Activated naive CD4-positive, alpha-beta T cell treated with Interleukin-2 at 50 U/mL for 16 hours (primary cell): ENCODE measurements at places on chromosomes 7 and 10.

- no peak for DNase-seq
Measured at GRCh38 chr7:91169830-91170191, 94.4 kb upstream of the FZD1 start.

DNA sequence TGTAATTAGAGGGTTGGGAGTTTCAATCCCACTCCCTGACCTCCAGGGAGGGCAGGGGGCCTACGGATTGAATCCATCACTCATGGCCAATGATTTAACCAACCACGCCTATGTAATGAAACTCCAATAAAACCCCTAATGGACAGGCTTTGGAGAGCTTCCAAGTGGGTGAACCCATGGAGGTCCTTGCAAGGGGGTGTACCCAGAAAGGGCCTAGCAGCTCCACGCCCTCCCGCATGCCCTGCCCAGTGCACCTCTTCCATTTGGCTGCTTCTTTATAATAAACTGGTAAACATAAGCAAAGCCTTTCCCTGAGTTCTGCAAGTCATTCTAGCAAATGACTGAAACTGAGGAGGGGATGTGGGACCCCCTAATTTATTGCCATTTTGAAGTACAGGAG is 280.1 kb downstream of the FRMD4A start:
- DNase-seq: no peak

DNA sequence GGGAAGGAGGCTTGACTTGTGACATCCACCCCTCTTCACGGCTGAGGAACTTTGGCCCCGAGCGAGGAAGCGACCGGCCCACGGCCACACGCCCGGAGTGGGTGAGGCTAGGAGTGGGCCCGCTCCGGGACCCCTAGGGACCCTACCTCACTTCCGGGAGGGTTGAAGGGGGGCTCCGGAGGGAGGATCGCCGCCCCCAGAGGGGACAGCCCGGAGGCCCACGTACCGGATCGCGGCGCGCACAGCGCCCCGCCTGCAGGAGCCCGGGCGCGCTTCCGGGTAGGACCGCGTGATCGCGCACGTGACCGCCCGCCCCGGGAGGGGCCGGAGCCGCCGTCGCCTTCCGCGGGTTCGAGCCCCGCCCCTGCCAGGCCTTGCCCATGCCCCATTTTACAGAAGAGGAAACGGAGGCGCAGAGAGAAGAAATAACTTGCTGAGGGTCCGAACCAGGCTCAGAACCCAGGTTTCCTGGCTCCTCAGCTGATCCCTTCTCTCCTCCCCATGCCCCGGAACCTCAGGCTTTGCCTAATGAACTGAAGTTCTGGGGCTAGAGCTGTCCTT is at the start of gene HPS1:
Gene HPS1 (minus strand): TSS at position 275 of the 561 bp plus-strand sequence. CDS start 3,695 bp downstream, outside the sequence.
- peak; percentile 83 for DNase-seq

- DNase-seq: no peak
Measured at GRCh38 chr7:37327288-37327687, 121.4 kb downstream of the ELMO1 start.

DNA sequence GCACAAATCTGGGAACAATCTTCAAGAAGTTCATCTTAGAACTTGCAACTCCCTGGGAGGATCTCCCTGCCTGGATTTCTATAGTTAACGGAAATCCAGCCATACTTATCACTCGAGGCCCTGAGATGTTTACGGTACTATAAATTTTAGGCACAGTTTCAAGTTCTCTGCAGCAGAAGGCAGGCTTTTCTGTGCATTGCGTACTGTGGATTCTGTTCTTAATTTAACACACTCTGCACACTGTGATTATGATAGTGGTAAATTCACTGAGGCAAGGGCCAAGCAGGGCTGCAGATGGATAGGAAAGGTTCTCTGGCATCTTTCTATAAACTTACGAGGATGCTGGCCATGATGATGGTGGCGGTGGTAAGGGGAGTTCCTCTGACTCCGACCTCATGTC is 10.6 kb downstream of the INHBA start:
- no peak for DNase-seq

GRCh38 chr10:75191821-75192568 is 18.6 kb upstream of the VDAC2 start:
- no peak for DNase-seq

- DNase-seq: no peak
Measured at GRCh38 chr10:29688230-29688661, 53.5 kb upstream of the SVIL start.

- no peak for DNase-seq
Measured at GRCh38 chr10:71042216-71042615, 153.9 kb upstream of the PCBD1 start.
